Stomach (tissue), 19 donors: ENCODE measurements at places on chromosomes 12 and 14. TPM values are rescaled to one million over a fixed set of nuclear protein-coding genes. Genes with fewer than 3 reads are reported as not detected.

GRCh38 chr12:61043838-61044237, 1216.4 kb upstream of the USP15 start:
- H3K4me1 ChIP-seq = no peaks in the 10 kb centered on the region
- H3K4me3 ChIP-seq = no peak overlapping the region
- no peaks in the 10 kb centered on the region for H3K27me3 ChIP-seq
- H3K27ac ChIP-seq = no peak overlapping the region
- H3K36me3 ChIP-seq = no peaks in the 10 kb centered on the region

DNA sequence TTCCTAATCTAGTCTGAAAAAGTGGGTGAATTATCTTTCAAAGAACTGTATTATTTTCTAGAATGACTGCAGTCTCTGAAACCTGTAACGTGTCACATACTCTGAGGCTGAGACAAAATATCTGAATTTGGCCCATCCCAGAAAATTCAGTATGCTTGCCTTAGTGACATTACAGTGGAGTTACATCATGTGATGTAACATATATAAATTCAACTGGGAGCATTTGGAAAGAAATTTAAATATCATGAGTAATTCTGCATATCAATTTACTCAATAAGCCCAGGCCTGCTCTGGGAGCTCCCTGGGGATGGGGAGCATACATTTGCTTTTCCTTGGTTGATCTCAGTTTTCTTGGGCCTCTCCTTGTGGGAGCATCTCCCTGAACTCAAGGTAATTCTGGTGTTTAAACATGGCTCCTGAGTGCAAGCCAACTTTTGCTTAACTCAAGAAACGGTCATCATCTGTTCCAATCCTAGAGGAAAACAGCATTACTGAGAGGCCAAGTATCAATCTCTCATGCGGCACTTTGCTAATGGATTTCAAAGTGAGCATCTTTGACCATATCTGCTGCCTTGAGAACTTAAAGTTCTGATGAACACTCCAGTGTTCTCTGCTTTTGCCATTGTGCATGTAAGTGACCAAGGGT, 54.4 kb downstream of the AKAP6 start:
- H3K27ac ChIP-seq = no peak overlapping the region
- DNase-seq = no peak
- no peak overlapping the region for H3K4me3 ChIP-seq
- no peaks in the 10 kb centered on the region for H3K4me1 ChIP-seq
- no peaks in the 10 kb centered on the region for H3K27me3 ChIP-seq

DNA sequence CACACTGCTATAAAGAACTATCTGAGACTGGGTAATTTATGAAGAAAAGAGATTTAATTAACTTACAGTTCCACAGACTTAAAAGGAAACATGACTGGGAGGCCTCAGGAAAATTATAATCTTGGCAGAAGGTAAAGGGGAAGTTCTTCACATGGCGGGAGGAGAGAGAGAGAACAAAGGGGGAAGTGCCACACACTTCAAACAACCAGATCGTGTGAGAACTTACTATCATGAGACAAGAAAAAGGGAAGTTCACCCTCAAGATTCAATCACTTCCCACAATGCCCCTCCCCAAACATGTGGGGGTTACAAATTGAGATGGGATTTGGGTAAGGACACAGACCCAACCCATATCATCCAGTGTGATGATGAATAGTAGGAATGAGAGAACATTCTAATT, 366.5 kb downstream of the LRFN5 start:
- no peaks in the 10 kb centered on the region for H3K27me3 ChIP-seq
- no peak overlapping the region for H3K4me3 ChIP-seq
- no peak for DNase-seq

The OR6C3 gene
- total RNA-seq = not detected

- DNase-seq = no peak
- H3K36me3 ChIP-seq = no peaks in the 10 kb centered on the region
- no peaks in the 10 kb centered on the region for H3K4me1 ChIP-seq
- H3K27ac ChIP-seq = no peak overlapping the region
- H3K27me3 ChIP-seq = no peaks in the 10 kb centered on the region
Observed at GRCh38 chr14:41663473-41663850, 56.8 kb downstream of the LRFN5 start.

GRCh38 chr12:24948757-24949722, at the start of gene BCAT1:
TSS of gene BCAT1 (minus strand) at chr12:24949101. CDS start at chr12:24948932, 169 bp downstream.
- DNase-seq = peak; percentile 64
- peaks cover 18% of the 10 kb centered on the region for H3K4me1 ChIP-seq
- no peaks in the 10 kb centered on the region for H3K36me3 ChIP-seq
- no peaks in the 10 kb centered on the region for H3K27me3 ChIP-seq
- H3K4me3 ChIP-seq = peak within 1 kb of the TSS; percentile 60

- H3K4me1 ChIP-seq = peaks cover 23% of the 10 kb centered on the region
- no peak overlapping the region for H3K27ac ChIP-seq
- H3K36me3 ChIP-seq = no peaks in the 10 kb centered on the region
- no peak for DNase-seq
- no peak overlapping the region for H3K4me3 ChIP-seq
Observed at GRCh38 chr14:103086771-103087342, 2.8 kb downstream of the LBHD2 start.

DNA sequence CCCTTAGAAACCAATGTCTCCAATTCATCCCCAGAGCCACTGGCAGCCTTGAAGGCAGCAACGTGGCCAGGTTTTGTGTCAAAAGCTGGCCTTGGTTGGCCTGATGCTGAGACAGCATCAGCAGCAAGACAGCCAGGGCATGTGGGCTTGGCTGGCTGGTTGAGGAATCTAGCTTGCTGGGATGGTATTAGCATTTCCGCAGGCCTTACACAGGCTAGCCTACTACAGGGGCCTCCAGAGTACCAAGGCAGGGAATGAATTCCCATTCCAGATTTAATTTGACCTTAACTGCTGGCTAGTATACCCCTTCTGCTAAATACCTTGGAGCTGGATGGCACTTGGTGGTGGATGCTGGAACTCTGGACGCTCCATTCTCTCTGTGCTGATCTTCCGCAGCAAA, 15.8 kb downstream of the NGDN start:
- H3K27me3 ChIP-seq = no peaks in the 10 kb centered on the region
- no peaks in the 10 kb centered on the region for H3K4me1 ChIP-seq
- no peak overlapping the region for H3K27ac ChIP-seq
- DNase-seq = no peak

GRCh38 chr12:52535574-52535973, 15.4 kb upstream of the KRT5 start:
- H3K27me3 ChIP-seq = no peaks in the 10 kb centered on the region
- peaks cover 8% of the 10 kb centered on the region for H3K4me1 ChIP-seq
- no peak overlapping the region for H3K27ac ChIP-seq
- DNase-seq = no peak
- no peak overlapping the region for H3K4me3 ChIP-seq
- no peaks in the 10 kb centered on the region for H3K36me3 ChIP-seq

The OTX2 gene
- not detected for total RNA-seq

DNA sequence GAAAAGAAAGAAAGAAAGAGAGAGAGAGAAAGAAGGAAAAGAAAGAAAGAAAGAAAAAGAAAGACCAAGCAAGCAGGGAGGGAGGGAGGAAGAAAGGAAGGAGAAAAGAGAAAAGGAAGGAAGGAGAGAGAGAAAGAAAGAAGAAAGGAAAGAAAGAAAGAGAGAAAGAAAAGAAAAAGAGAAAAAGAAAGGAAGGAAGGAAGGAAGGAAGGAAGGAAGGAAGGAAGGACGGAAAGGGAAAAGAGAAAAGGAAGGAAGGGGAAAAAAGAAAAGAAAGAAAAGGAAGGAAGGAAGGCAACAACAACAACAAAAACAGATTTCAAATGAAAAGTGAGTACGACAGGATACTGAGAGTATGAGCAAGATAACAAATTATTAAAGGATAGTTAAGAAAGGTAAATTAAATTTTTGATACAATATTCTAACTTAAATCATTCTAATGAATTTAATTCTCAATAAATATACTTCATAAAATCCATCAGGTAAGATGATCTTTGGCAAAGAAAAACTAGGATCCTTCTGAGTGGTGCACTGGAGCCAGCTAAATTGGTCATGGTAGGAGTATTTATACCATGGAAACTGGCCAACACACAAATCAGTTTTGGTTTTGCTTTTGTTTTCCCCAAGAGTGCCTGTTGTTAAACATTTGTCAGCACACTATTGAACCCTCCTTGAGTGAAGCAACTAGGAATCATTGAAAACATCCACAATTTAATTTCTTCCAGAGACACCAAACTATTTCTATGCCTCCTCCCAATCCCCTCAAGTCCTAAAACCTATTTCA, 56.1 kb upstream of the DYRK2 start:
- H3K36me3 ChIP-seq = no peaks in the 10 kb centered on the region
- DNase-seq = no peak
- H3K27ac ChIP-seq = no peak overlapping the region
- H3K4me1 ChIP-seq = peaks cover 16% of the 10 kb centered on the region
- H3K27me3 ChIP-seq = no peaks in the 10 kb centered on the region

GRCh38 chr12:79069009-79069408, 204.4 kb downstream of the SYT1 start:
- no peak overlapping the region for H3K4me3 ChIP-seq
- no peaks in the 10 kb centered on the region for H3K36me3 ChIP-seq
- no peak overlapping the region for H3K27ac ChIP-seq
- no peaks in the 10 kb centered on the region for H3K27me3 ChIP-seq

The SMIM41 gene
- total RNA-seq = not detected

GRCh38 chr12:67826946-67827720, 162.1 kb upstream of the IFNG-AS1 start:
- H3K27ac ChIP-seq = peak overlapping the region; percentile 31
- DNase-seq = peak; percentile 62
- H3K36me3 ChIP-seq = no peaks in the 10 kb centered on the region
- peak overlapping the region; percentile 42 for H3K4me3 ChIP-seq
- H3K27me3 ChIP-seq = no peaks in the 10 kb centered on the region

The CCDC88C gene
- total RNA-seq = 42.3 TPM

- peak; percentile 54 for DNase-seq
- peak overlapping the region; percentile 57 for H3K4me3 ChIP-seq
- peak overlapping the region; percentile 78 for H3K27ac ChIP-seq
- H3K36me3 ChIP-seq = no peaks in the 10 kb centered on the region
- H3K4me1 ChIP-seq = peaks cover 43% of the 10 kb centered on the region
Observed at GRCh38 chr12:2958432-2959191, 585 bp upstream of the TEAD4 start.
